Activated naive CD8-positive, alpha-beta T cell treated with anti-CD3 and anti-CD28 coated beads, Interleukin-2, amount 10 ng/mL, durations not matched to agents 7 days and 5 days (primary cell): ENCODE measurements at places on chromosomes 2 and 18. TPM values are rescaled to one million over a fixed set of nuclear protein-coding genes. Genes with fewer than 3 reads are reported as not detected.

- H3K27ac ChIP-seq, result no peak overlapping the region
- H3K27me3 ChIP-seq, result no peaks in the 10 kb centered on the region
- H3K4me1 ChIP-seq, result peaks cover 2% of the 10 kb centered on the region
- no peaks in the 10 kb centered on the region for H3K36me3 ChIP-seq
Measured at GRCh38 chr18:73842795-73843394, 304.7 kb downstream of the FBXO15 start.

GRCh38 chr18:54240629-54241107 is 16.2 kb upstream of the MBD2 start:
- H3K27me3 ChIP-seq, result peaks cover 27% of the 10 kb centered on the region
- no peak overlapping the region for H3K4me3 ChIP-seq
- H3K4me1 ChIP-seq, result no peaks in the 10 kb centered on the region
- no peak for DNase-seq
- H3K36me3 ChIP-seq, result no peaks in the 10 kb centered on the region
- H3K27ac ChIP-seq, result no peak overlapping the region

GRCh38 chr2:138818556-138818955 is 38.4 kb upstream of the NXPH2 start:
- no peaks in the 10 kb centered on the region for H3K27me3 ChIP-seq
- no peak for DNase-seq
- H3K27ac ChIP-seq, result no peak overlapping the region

DNA sequence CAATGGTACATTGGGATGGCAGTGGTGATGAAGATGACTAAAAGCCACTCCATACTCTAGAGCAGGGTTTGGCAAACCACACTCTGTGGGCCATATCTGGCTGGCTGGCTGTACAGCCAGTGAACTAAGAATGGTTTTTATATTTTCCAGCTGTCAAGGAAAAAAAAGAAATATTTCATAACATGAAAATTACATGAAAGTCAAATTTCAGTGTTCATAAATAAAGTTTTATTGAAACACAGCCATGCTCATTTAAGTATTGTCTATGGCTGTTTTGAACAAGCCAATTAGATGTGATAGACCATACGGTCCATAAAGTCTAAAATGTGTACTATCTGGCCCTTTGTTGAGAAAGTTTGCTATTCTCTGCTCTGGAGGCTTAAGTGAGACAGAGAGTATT is 1.5 kb downstream of the TTC21B start:
- no peaks in the 10 kb centered on the region for H3K27me3 ChIP-seq
- H3K4me3 ChIP-seq, result no peak overlapping the region
- H3K36me3 ChIP-seq, result no peaks in the 10 kb centered on the region
- no peak overlapping the region for H3K27ac ChIP-seq
- H3K4me1 ChIP-seq, result peaks cover 5% of the 10 kb centered on the region
- DNase-seq, result no peak

DNA sequence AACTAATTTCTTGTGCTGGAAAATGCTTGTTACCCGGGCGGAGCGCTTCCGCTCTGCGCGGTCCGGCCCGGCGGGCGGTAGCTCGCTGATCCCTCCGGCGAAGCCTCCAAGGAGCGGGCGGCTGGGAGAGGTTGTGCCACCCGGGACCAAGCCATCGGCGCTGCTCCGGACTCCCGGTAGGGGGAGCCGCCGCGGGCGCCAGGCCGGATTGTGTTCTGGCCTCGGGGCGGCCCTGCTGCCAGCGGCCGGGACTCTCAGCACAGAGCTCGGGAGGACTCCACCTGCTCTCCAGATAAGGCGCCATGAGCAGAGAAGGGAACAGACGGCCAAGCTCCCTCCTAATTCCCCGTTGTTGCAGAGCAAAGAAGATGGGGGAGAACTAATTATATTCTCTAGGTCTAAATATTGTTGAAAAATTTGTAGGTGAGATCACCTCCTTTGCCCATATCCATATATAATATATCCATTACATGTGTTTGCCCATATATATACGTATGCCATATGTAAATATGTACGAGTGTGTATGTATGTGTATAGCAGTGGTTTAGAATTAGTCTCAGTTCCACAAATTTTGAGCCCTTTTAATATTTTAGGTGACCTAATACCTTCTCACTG is 13.8 kb upstream of the SATB2 start:
- peak; percentile 52 for DNase-seq
- no peaks in the 10 kb centered on the region for H3K36me3 ChIP-seq
- H3K4me1 ChIP-seq, result peaks cover 2% of the 10 kb centered on the region
- no peak overlapping the region for H3K27ac ChIP-seq
- peaks cover 75% of the 10 kb centered on the region for H3K27me3 ChIP-seq

DNA sequence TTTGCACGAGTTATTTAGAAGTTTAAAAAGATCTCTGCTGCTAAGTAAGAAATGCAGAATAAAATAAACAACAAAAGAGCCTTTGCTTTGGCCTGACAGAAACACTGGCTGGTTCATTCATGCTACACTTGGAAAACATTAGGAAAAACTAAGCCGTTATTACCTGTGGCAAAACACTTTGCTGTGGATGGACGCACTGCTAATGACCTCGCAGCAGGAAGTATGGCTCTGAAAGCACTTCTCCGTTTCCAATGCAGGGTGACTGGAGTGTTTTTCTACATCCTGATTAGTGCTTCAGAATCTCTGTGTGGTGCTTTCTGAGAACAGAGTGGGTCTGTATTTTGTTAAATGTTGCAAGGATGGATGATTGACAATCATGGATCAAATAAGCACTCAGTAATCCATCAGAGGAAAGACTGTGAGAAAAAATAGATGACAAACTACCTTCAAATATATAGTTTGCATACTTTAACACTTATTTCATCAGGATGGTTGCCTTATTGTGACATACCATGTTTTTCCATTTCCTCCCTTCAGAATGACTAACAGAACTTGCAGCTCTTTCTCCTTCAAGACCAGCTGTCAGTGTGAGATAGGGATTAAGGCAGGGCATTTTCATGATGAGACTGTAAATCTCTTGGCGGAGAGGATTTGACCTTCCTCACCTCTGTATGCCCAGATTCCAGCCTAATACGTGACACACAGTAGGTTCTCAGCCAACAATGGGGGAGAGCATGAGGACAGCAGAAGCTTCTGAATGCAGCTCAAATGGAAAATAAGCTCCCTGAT is 38.0 kb downstream of the LINC00305 start:
- H3K36me3 ChIP-seq, result no peaks in the 10 kb centered on the region
- DNase-seq, result no peak
- no peak overlapping the region for H3K27ac ChIP-seq
- no peaks in the 10 kb centered on the region for H3K4me1 ChIP-seq

The DPP10 gene
- total RNA-seq, result not detected

The ENOSF1 gene
- 79.5 TPM for total RNA-seq

DNA sequence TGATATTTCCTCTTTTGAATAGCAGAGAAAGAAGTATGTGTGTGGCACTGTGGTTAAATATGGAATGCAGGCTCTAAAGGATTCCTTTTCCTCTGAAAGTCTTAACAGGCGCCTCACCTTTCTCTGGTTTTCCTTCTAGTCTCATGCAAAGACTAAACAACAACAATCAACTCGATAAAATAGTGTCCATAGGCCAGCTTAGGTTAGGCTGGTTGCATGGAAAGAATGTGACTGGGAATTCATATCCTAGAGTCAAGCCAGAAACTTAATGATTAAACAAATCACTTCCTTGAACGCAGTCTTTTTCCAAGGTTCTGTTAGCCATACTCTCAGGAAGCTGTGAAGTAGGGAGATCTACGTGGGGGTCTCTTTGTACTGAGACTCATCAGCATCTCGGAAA is 800.8 kb upstream of the ID2 start:
- no peaks in the 10 kb centered on the region for H3K4me1 ChIP-seq
- DNase-seq, result no peak
- no peak overlapping the region for H3K27ac ChIP-seq
- no peaks in the 10 kb centered on the region for H3K27me3 ChIP-seq
